Nephron progenitor cell (in vitro differentiated cells): ENCODE measurements at places on chromosomes 3 and 15.

GRCh38 chr15:31360843-31361763 lies 34.5 kb downstream of the KLF13 start:
- DNase-seq = no peak

- DNase-seq = no peak
Measured at GRCh38 chr15:72387741-72388140, 10.4 kb upstream of the TMEM202 start.

GRCh38 chr15:89179966-89180875 lies 41.2 kb downstream of the RLBP1 start:
- no peak for DNase-seq

- DNase-seq = no peak
Measured at GRCh38 chr3:8488411-8488810, 13.2 kb upstream of the LMCD1 start.

- DNase-seq = no peak
Measured at GRCh38 chr3:57393977-57394376, 101.5 kb upstream of the ASB14 start.

GRCh38 chr3:21140785-21141184 lies 610.2 kb downstream of the ZNF385D start:
- DNase-seq = no peak

GRCh38 chr15:58627046-58627445 lies 122.5 kb downstream of the ADAM10 start:
- no peak for DNase-seq

DNA sequence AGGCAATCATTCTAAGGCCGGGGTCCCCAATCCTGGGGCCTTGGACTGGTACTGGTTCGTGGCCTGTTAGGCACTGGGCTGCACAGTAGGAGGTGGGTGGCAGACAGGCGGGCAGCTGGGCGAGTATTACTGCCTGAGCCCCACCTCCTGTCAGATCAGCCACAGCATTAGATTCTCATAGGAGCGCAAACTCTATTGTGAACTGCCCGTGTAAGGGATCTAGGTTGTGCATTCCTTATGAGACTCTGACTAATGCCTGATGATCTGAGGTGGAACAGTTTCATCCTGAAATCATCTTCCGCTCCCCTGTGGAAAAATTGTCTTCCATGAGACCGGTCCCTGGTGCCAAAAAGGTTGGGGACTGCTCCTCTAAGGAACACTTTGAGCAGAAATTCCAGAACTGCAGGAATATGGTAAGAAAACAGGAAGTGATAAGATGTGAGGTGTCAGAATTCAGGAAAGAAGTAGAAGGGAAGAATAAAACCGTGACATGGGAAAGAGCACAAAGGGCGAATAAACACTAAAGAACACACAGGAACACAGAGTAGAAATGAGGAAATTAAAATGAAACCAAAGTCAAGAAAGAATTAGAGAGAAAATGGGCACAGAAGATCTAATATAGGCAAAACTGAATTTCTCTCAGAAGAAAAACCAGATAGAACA lies 57.6 kb downstream of the PDCD6IP start:
- no peak for DNase-seq
